Activated T-helper 17 cell treated with anti-CD3 and anti-CD28 coated beads, Interleukin-2, amount 50 U/mL, for 72 hours (primary cell): ENCODE measurements at places on chromosomes 4 and X.

DNA sequence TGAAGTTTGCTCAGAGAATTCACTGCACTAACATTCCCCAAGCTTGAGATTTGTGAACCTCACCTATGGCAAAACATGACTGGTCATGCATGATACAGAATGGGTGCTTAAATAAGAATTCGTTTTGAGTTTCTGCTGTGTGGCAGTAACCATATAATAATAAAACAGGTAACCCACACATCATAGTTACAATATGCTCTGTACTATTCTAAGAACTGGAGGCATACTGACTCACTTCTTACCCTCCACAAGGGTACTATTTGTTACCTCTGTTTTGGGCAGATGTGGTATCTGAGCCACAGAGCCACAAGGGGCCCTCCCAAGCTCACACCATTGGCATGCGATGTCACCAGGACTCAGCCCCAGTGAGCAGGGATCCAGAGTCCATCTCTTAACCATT lies 17.6 kb downstream of the SLC2A9 start:
- peak overlapping the region; percentile 15 for H3K27ac ChIP-seq
- no peaks in the 10 kb centered on the region for H3K27me3 ChIP-seq
- peak; percentile 84 for ATAC-seq
- H3K4me1 ChIP-seq, result no peaks in the 10 kb centered on the region

DNA sequence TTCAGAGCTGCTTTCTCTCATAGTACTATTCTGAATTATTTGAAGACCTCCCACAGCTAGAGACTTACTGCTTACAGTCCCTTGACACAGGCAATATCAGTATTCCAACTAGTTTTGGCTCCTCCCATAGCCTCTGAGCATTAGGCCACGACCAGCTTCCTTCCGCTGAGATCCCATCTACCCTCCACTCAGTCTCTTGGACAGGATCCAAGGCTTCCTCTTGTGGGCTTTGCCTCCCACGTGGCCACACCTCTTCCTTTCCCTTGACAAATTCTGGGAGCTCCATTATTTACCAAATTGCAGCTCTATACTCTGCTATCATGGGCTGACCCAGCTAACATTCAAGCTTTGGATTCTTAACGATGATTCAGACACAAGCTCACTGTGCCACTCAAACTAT lies 470.4 kb upstream of the GALNT7 start:
- no peaks in the 10 kb centered on the region for H3K4me1 ChIP-seq
- H3K27me3 ChIP-seq, result no peaks in the 10 kb centered on the region
- ATAC-seq, result no peak
- no peak overlapping the region for H3K27ac ChIP-seq
- no peak overlapping the region for H3K4me3 ChIP-seq

- H3K4me1 ChIP-seq, result peaks cover 5% of the 10 kb centered on the region
- ATAC-seq, result peak; percentile 50
- no peaks in the 10 kb centered on the region for H3K36me3 ChIP-seq
- H3K4me3 ChIP-seq, result no peak overlapping the region
Measured at GRCh38 chrX:37926700-37927099, 79.3 kb upstream of the DYNLT3 start.

DNA sequence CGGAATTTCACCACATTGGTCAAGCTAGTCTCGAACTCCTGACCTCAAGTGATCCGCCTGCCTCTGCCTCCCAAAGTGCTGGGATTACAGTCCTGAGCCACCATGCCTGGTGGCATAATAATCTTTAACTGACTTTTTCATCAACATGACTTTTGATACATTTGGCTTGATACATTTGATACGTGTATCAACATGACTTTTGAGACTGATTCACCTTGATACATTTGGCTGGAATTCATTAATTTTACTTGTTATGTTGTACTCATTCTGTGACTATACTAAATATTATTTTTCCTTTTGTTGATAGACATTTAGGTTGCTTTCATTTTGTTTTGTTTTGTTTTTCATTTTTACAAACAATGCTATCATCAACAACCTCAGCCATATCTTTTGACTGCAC lies 6.3 kb downstream of the TMEM154 start:
- no peak overlapping the region for H3K4me3 ChIP-seq
- no peak for ATAC-seq
- peaks cover 24% of the 10 kb centered on the region for H3K4me1 ChIP-seq
- no peaks in the 10 kb centered on the region for H3K27me3 ChIP-seq
- H3K36me3 ChIP-seq, result no peaks in the 10 kb centered on the region

GRCh38 chr4:86013621-86014020 lies 346.2 kb downstream of the MAPK10 start:
- H3K27me3 ChIP-seq, result no peaks in the 10 kb centered on the region
- no peak overlapping the region for H3K27ac ChIP-seq
- no peaks in the 10 kb centered on the region for H3K36me3 ChIP-seq
- no peak overlapping the region for H3K4me3 ChIP-seq
- H3K4me1 ChIP-seq, result no peaks in the 10 kb centered on the region
- no peak for ATAC-seq

DNA sequence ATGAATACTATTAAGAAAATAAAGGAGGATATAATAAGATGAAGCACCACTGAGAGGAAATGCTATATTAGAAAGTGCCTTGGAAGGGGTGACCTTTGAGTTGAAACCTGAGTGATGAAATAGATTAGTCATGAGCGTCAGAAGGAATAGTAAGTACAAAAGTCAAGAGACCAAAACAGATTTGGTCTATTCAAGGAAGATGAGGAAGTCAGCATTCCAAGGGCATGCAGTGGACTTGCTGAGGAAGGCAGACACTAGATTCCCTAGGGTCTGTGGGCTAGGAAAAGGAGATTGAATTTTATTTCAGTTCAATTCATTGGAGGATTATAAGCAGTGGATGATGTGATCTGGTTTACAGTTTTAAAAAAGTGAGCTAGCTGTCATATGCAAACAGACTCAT lies 73.0 kb upstream of the WDFY3 start:
- H3K4me1 ChIP-seq, result no peaks in the 10 kb centered on the region
- no peak for ATAC-seq
- no peaks in the 10 kb centered on the region for H3K27me3 ChIP-seq
- H3K36me3 ChIP-seq, result no peaks in the 10 kb centered on the region
- H3K27ac ChIP-seq, result no peak overlapping the region
- H3K4me3 ChIP-seq, result no peak overlapping the region

GRCh38 chr4:155430895-155431795 lies 54.4 kb upstream of the MAP9 start:
- no peaks in the 10 kb centered on the region for H3K36me3 ChIP-seq
- peaks cover 5% of the 10 kb centered on the region for H3K4me1 ChIP-seq
- no peak overlapping the region for H3K4me3 ChIP-seq
- no peak overlapping the region for H3K27ac ChIP-seq

DNA sequence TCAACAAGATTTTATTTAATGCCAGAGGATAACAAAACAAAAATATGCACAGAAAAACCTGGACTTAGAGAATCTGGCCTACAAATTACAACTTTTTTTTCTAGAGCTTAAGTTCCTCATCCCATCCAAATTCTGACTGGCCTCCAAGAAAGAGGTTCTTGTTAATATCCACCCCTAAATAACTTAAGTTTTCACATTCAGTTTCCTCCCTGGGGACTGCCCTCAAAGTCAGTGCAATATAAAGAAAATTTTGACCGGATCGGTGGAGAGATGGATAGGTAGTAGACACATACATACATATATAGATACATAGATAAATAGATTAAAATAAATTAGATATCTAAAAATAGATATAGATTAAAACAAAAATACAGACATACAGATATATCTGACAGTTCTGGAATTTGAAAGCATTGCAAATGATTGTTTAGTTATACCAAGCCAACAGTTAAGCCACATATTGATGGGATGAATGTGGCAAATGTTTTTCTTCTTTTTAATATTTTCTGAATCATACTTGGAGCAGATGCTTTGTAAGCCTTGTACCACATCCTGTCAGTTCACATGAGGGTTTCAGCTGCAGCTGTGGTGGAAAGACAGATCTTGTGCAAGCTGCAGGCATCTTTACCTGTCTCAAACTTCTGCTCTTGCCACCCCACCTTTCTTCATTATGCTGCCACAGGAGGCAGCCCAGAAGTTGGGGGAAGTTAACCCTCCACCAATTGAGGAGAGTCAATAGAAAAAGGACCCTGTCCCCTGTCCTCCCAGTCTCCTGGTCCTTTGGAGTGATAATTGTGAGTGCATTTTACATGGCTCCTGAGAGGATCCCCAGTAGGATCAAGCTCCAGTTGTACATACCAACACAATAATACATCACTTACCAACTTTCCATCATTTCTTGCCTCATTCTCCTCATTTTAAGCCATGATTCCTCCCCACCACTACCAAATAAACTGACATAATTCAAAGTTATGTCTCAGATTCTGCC lies 58.5 kb upstream of the PRDM8 start:
- ATAC-seq, result peak; percentile 92
- peak overlapping the region; percentile 51 for H3K4me3 ChIP-seq
- H3K27ac ChIP-seq, result peak overlapping the region; percentile 83
- no peaks in the 10 kb centered on the region for H3K27me3 ChIP-seq

DNA sequence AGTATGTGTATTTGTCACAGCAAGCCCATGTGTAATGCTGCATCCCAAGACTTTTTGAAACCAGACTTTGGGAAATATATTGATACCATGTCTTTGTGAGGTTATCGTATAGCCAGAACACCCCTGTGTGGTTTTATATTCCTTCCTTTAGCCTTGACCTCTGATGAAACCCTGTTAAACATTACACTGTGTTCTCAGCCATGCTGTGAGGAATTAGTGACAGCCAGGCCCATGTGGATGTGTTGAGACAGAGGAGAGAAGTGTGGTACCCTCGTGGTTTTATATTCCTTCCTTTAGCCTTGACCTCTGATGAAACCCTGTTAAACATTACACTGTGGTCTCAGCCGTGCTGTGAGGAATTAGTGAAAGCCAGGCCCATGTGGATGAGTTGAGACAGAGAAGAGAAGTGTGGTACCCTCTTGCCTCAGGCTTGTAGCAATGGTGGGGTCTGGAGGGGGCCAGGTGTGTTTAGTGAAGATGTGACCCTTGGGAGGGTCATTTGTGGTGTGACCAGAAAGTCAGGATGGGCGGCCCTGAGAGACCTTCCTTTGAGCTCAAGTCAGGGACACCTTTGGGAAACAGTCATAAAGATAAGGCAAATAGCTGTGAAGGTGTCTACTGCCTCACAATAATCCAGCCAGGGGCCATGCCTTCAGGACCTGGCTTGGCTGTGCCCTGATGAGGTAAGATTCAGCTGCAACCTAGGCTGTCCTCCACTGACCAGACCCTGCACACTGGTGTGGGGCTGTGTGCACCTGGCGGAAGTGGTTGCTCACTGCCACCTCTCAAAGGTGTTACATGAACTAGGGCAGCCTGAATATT lies 110.0 kb downstream of the IRF2 start:
- no peak overlapping the region for H3K4me3 ChIP-seq
- no peaks in the 10 kb centered on the region for H3K36me3 ChIP-seq
- H3K27ac ChIP-seq, result no peak overlapping the region
- ATAC-seq, result no peak

GRCh38 chr4:27934871-27935270 lies 1074.2 kb downstream of the STIM2 start:
- H3K27ac ChIP-seq, result no peak overlapping the region
- no peaks in the 10 kb centered on the region for H3K36me3 ChIP-seq
- no peak overlapping the region for H3K4me3 ChIP-seq
- no peaks in the 10 kb centered on the region for H3K4me1 ChIP-seq
- ATAC-seq, result no peak
- H3K27me3 ChIP-seq, result no peaks in the 10 kb centered on the region

GRCh38 chr4:42750856-42751255 lies 94.0 kb upstream of the ATP8A1 start:
- no peak overlapping the region for H3K4me3 ChIP-seq
- no peak overlapping the region for H3K27ac ChIP-seq
- H3K4me1 ChIP-seq, result no peaks in the 10 kb centered on the region
- H3K36me3 ChIP-seq, result no peaks in the 10 kb centered on the region

GRCh38 chr4:112085156-112086035 lies 59.9 kb upstream of the FAM241A start:
- H3K4me3 ChIP-seq, result no peak overlapping the region
- no peaks in the 10 kb centered on the region for H3K4me1 ChIP-seq
- no peak overlapping the region for H3K27ac ChIP-seq
- H3K27me3 ChIP-seq, result no peaks in the 10 kb centered on the region
- H3K36me3 ChIP-seq, result no peaks in the 10 kb centered on the region

DNA sequence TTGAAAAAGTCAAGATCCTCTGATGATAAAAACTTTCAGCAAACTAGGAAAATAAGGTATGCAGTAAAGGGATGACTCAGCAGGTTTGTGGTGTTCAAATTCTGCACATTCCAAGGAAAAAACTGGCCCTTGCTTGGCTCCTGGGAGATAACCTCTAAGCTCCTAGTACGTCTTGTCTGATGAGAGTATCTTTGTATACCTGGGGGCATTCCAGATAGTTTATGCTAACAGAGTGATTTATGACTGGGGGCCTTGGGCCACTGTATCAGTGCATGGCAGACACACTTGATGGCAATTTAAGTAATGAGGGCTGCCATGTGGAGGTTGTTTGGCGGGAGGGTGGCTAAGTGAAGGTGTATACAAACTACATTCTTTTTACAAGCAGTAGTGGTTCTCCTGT lies 56.9 kb downstream of the NSG1 start:
- H3K27me3 ChIP-seq, result no peaks in the 10 kb centered on the region
- peaks cover 30% of the 10 kb centered on the region for H3K36me3 ChIP-seq
- ATAC-seq, result no peak
- H3K4me3 ChIP-seq, result no peak overlapping the region

- peaks cover 25% of the 10 kb centered on the region for H3K27me3 ChIP-seq
- H3K4me3 ChIP-seq, result no peak overlapping the region
- no peaks in the 10 kb centered on the region for H3K36me3 ChIP-seq
- ATAC-seq, result no peak
Measured at GRCh38 chr4:24489870-24490269, 94.5 kb downstream of the DHX15 start.
